Cortex of kidney (tissue), 1 donor: ENCODE measurements at places on chromosomes 12 and 14.

DNA sequence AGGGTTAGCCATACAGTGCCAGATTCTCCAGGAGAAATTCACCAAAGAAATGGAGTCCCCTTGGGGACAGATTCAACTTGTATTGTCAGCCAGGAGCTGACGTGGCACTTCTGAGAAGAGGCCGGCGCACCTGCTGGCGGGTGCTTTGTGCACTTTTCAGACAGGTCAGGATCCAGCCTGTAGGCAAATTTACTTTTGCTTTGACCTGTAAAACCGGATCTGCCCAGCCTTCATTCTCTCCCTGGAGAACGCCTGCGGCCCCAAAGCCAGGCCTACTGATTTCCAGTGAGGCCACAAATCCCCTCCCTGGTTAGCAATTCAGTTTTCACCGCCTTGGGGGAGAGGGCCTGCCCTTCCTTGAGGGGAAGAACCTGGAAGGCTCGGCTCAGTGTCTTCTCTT lies 17.4 kb downstream of the P2RX4 start:
- DNase-seq: no peak

DNA sequence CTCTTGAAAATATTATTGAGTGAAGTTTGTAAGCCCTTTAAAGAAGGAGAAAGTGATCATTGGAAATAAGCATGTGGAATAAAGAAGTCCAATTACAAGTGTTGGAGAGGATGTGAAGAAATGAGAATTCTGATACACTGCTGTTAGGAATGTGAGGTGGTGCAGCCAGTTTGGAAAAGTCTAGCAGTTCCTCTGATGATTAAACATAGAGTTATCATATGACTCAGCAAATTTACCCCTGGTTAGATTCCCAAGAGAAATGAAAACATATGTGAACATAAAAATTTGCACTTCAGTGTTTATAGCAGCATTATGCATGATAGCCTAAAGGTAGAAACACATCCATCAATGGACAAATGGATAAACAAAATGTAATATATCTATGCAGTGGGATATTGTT lies 319.9 kb downstream of the AEBP2 start:
- no peak for DNase-seq

GRCh38 chr12:121992059-121992879 lies 29.4 kb upstream of the BCL7A start:
- no peak for DNase-seq

DNA sequence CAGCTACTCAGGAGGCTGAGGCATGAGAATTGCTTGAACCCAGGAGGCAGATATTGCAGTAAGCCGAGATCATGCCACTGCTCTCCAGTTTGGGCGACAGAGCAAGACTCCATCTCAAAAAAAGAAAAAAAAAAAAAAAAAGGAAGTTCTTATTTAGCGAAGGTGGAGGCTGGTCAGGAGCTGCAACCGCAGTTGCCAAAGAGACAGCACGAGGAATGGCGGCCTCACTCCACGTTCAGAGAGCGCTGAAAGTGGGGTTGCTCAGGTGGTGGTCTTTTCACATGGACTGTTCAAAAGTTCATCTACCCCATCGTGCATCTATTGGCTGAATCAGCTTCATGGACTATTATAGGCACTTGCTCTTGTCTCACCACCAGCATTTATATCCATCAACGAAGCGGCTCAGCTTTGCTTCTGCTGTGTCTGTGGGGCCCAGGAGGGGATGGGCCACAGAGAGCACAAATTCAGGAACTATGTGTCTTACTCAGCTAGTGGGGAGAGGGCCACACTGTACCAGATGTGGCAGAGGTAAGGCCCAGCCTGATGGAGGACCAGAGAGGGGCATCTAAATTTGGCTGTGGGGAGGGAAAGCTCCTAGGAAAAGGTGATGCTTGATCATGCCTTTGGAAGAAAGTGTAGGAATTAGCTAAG lies 27.3 kb downstream of the SLC25A47 start:
- no peak for DNase-seq

- no peak for DNase-seq
Observed at GRCh38 chr14:64475585-64476273, 10.4 kb downstream of the AKAP5 start.

DNA sequence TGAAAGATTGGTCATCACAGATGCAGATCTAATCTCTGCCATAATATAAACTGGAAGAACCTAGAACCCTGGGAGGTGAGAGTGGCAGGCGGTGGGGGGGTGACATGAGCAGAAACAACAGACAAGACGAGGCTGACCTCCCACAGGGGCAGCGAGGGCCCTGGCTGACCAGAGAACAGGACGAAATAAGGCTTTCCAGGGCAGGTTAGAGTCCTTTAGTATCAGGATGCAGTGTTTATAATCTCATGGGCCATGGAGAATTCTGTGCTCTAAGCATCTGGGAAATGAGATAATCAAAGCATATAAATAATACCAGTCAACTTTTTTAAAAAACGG lies 102.7 kb upstream of the BCL2L14 start:
- no peak for DNase-seq

DNA sequence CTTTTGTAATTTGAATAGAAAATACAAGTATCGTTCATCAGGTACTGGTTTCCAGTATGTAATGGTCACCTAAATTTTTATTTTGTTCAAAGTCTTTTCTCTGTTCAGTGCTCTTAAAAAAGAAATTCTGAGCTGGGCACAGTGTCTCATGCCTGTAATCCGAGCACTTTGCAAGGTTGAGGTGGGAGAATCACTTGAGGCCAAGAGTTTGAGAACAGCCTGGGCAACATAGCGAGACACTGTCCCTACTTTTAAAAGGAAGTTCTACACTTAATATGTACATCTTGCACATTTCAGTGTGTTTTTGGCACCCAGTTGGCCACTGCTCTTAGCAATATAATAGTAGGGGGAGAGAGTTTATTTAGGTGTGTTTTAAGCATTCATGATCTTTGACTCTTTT lies 27.9 kb downstream of the PCNX1 start:
- DNase-seq: no peak

GRCh38 chr12:131865180-131865875 lies 29.1 kb upstream of the ULK1 start:
- DNase-seq: no peak

- DNase-seq: no peak
Observed at GRCh38 chr14:74965486-74966153, 10.2 kb upstream of the PGF start.

GRCh38 chr12:23197266-23197665 lies 572.3 kb downstream of the ETNK1 start:
- no peak for DNase-seq

GRCh38 chr14:100341301-100342031 lies 18.3 kb downstream of the SLC25A47 start:
- DNase-seq: no peak

DNA sequence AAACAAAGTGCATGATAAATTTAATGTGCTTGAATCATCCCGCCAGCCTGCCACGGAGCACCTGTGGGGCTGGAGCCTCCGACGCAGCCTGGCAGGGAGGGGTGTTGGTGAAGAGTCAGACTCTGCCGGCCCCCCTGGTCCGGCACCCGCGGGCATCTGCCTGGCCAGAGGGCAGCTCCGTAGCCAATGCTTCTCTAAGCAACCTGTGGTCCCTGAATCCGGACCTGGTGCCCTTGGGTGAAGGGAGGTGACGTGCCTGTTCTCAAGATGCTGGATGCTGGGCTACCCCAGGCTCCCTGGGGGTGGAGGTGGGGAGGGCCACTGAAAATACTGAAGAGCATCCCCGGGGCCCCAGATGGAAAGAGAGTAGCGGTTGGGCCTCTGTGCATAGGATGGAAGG lies 158.6 kb upstream of the C14orf180 start:
- no peak for DNase-seq

GRCh38 chr12:117674313-117674712 lies 294.5 kb downstream of the KSR2 start:
- DNase-seq: no peak

GRCh38 chr12:107906707-107907106 lies 132.2 kb downstream of the ASCL4 start:
- no peak for DNase-seq

- no peak for DNase-seq
Observed at GRCh38 chr14:38309522-38310277, 53.8 kb upstream of the CLEC14A start.

DNA sequence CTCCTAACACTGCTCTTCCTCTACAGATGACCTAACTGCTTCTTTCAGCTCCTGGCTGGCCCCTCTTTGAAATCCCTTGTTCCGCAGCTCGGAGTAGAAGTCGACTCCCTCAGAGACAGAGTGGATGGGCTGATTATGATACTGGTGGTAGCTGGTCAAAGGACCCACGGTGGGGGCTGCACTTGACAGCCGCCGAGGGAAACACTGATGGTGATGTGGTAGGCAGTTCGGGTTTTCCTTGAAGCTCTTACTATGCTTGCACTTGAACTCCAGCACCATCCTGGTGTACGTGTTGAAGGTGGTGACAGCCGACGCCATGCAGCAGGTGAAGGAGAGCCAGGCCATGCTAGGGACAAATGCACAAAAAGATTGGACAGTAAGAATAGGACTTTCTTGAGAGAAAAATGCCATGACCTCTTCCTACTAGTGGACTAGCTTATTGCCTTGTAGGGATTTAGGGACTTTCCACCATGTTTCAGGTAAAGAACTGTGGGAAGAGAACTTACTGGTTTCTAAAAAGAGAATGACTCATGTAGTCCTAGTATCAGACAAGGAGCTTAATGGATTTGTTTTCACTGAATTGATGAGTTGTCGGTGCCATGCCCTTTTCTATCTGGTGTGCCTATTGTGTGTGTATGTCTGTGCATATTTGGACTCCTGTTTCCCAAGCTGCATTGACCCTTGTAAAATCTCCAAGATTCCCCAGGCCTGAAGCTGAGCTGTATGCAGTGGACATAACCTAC lies 18.4 kb downstream of the GSG1 start:
- no peak for DNase-seq

DNA sequence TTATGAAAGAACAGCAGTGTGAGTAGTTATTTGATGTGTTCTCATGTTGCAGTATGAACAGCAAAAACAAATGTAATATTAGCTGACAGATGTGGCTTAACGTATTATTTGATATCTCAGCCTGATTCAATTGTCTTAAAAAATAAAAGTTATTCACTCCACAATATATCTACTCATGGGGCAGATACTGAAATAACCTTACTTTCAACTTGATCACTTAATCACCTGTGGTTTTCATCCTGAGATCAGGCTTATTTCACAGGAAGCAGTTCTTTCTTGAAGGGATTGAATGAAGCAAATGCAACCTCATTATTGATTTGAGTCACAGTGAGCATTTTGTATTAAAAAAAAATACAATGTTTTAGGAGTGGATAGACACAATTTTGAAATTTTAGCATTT lies 90.3 kb downstream of the AKAP6 start:
- DNase-seq: no peak

DNA sequence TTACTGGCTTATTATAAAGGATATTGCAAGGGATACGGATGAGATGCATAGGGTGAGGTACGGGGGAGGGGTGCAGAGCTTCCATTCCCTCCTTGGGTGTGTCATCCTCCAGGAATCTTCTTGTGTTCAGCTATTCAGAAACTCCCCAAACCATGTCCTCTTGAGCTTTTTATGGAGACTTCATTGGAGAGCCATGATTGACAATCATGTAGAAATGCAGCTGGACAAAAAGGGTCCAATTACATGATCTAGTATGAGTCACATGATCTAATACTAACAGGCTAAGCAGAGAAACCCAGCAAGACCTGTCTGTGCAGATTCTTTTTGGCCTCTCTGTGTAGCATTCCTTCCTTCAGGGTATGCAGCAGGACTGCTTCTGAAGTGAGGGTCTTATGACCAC lies 23.9 kb upstream of the FLVCR2 start:
- DNase-seq: no peak

DNA sequence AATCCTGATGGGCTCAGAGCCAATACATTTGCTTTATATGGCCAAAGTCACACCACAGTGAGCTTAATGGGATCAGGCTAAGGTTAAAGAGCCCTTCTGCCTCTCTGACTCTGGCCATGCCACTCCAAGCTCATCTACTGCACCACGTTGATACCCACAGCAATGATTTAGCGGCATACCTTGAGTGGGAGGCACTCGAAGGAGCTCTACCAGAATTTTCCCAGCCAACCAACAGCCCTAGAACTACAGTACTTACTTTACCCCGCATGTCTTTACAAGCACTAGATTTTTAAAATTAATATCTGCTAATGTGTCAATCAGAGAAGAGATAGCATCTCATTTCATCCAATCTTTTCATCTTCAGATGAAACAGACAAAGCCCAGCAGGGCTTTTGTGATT lies 300.5 kb downstream of the GRIN2B start:
- no peak for DNase-seq

DNA sequence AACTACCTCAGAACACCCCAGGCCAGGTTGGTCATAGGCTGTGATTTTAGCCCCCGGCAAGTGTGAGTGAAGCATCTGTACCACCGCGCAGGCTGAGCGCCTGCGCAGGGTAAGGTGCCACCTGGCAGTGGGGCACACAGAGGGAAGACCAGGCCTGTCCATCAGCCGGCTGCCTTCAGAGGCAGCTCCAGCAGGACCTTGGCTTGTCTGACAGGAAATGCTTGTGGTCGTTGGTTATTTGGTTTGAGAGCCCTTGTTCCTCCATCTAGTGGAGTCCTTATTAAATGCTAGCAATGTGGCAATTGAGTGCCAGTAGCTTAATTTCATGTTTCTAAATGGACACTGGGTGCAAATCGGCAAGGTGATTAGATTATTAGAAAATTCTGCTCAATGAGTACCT lies 27.5 kb downstream of the SLC25A29 start:
- no peak for DNase-seq

- no peak for DNase-seq
Observed at GRCh38 chr14:105375635-105376057, 22.7 kb upstream of the TEX22 start.

- no peak for DNase-seq
Observed at GRCh38 chr14:45798659-45799058, 545.7 kb upstream of the MIS18BP1 start.

DNA sequence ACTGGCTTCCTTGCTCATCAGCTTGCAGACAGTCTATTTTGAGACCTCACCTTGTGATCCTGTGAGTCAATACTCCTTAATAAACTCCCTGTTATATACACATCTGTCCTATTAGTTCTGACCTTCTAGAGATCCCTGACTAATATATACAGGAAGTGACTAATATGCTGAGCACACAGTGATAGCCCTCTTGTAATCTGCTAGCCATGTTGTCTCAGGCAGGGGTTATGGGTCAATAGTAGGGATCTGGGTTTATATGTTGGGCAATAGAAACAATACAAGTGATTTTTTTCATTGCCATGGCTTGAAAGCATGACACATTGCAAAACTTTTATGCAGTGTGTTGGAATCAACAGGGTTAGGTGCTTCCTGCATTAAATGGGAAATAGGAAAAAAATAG lies 562.2 kb downstream of the GALC start:
- no peak for DNase-seq

- no peak for DNase-seq
Observed at GRCh38 chr12:46177025-46177424, 91.8 kb downstream of the SLC38A1 start.

DNA sequence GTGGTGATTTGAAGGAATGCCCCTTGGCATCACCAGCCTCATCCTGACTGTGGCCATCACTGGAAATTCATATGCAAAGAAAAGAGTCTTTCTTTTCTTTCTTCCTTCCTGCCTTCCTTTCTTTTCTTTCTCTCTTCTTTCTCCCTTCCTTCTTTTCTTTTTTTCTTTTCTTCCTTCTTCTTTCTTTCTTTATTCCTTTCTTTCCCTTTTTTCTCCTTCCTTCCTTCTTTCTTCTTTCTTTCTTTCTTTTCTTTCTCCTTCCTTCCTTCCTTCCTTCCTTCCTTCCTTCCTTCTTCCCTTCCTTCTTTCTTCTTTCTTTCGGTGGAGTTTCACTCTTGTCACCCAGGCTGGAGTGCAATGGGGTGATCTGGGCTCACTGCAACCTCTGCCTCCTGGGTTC lies 58.0 kb upstream of the TMEM132D start:
- DNase-seq: no peak
